ENCODE measurements at places on chromosomes 5 and 9.
A peak's percentile ranks its signal among the peaks of the same experiment; 100 is the strongest.

DNA sequence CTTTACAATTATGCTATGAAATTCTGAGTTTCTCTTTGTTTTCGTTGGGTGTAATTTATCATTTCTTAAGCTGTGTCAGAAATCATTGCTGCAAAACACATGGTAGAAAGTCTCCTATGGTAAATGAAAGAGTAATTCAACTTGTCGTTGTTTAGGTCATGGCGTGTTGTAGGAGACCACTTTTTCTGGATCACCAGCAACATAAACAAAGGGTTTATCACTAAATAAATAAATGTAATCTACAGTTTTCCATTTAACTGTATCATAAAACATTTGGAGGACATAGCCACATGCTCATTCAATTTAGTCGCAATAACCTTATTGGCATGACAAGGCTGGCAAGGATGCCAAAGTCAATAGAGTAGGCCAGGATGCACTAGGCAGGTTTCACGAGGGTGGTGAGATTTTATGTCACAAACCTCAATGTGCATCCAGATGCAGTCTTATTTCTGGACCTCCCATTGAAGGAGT is 154.4 kb upstream of the ERCC6L2 start:
- no peak for DNase-seq

- DNase-seq = peak; percentile 36
Observed at GRCh38 chr9:447230-448025, 232.8 kb downstream of the DOCK8 start.

DNA sequence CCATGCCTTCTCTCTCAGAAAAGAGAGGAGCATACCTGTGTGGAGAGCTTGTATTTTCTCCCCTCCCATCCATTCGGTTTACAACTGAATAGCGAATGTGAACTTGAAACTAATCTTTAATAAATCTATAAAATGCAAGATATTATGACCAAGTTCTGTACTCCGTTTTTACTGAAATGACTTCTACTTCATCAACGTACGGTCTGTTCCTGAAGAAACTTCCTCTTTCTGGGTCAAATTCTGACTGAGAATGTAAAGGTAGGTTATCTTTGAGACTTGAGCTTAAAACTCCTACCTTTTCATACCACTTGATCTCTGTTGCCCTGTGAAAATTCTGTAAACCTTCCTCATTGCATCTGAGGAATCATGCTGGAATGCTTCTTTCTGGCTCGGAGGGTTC is 4.2 kb upstream of the CTNNAL1 start:
- no peak for DNase-seq

DNA sequence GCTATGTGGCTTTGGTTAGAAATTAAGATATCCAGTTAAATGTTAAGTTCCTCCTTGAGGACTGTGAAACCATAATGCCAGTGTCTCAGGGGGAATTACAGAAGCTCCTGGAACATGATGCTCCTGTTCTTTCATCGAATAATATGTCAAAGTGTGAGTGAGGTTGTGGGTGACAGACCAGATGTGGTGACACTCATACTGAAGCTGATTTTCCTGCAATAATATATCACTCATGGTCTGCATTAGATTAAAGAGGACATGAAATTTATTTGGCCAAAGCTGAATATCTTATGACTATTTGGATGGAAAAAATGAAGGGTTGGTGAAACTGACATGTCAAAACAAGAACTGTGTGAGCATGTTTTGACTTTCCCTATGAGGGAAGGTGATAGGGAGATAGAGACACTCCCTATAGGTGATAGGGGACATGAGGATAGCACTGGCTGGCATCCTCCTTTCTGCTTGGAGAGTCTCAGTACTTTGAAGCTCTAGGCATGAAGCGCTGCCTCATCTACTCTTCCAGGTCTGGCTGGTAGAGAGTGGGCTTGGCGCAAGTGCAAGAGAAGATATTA is 173.5 kb downstream of the ARHGEF28 start:
- DNase-seq = no peak

DNA sequence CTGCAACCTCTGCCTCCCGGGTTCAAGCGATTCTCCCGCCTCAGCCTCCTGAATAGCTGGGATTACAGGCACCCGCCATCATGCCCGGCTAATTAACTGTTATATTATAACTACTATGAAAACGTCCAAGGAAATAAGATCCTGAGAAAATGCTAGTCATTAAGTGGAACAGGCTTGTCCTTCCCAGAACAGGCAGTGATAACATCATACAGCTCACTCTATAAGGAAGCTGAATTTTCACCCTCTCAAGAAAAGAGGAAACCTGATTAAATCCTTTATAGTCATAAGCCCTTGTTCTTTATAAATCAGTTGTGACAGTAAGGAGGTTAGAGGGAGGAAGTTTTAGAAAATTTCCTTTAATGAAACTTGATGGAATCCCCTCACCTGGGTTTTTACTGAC is 163.9 kb upstream of the CLINT1 start:
- DNase-seq = no peak

- DNase-seq = no peak
Observed at GRCh38 chr5:15798006-15798405, 298.0 kb downstream of the FBXL7 start.

GRCh38 chr9:35732800-35733541 is 505 bp downstream of the CREB3 start:
- no peak for DNase-seq

GRCh38 chr9:69463497-69464068 is 138.6 kb downstream of the ENTREP1 start:
- no peak for DNase-seq

DNA sequence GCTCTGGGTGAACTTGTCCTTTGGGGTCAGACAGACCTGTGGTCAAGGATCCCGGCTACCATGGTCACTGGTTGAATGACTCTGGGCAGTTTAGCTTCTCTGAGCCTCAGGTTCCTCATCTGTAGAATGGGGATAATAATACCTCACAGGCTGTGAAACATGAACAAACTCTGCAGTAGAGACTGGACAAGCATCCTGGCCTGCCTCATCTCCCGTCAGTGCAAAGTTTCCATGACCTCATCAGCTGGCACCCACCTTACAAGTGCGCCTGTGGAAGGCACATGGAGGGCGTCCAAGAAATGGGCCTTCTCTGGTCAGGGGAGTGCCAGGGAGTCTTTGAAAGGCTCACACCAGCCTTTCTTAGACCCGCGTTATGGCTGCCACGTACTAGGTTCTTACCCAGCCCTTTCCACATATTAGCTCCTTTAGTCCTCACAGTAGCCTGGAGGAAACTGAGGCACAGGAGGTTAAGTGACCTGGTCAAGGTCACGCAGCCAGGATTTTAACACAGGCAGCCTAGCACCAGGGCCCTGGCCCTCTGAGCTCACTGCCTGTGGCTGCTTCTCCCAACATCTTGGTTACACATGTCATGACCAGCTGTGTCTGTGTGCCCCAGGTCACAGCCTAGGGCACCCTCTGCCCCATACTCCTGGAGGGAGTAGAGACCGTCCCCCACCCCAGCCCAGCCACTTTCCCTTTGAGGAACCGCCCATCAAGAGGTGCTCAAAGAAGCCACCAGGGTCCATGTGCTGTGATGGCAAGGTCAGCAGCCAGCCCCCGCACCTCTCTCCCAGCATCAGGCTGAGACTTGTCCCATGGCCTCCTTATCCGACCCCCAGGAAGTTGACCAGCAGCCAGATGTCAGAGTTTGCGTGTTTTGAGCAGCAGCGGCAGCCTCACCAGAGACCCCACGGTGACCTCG is 39.4 kb upstream of the RPL26L1 start:
- DNase-seq = no peak

- DNase-seq = no peak
Observed at GRCh38 chr9:12702160-12702758, 9.1 kb downstream of the TYRP1 start.

- no peak for DNase-seq
Observed at GRCh38 chr5:112643339-112643971, 94.2 kb upstream of the APC start.

DNA sequence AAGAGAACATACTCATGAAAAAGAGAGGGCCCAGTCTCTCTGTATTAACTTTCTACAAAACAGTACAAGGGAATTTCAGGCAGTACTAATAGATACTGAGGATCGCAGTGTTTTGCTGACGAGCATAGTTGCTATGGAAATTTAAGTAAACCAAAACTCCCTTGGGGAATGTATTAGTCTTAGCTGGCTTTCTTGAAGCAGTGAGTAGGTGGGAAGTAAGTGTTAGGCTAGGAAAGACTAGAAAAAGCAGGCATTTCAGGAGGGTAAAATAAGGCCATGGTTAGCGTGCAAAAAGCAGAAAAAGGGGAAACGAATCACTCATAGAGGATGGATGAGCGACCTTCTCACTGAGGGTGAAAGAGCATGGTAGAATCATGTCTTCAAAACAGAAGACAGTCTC is 84.3 kb upstream of the ACTBL2 start:
- DNase-seq = no peak

- no peak for DNase-seq
Observed at GRCh38 chr9:110130791-110131416, 77.1 kb downstream of the C9orf152 start.

DNA sequence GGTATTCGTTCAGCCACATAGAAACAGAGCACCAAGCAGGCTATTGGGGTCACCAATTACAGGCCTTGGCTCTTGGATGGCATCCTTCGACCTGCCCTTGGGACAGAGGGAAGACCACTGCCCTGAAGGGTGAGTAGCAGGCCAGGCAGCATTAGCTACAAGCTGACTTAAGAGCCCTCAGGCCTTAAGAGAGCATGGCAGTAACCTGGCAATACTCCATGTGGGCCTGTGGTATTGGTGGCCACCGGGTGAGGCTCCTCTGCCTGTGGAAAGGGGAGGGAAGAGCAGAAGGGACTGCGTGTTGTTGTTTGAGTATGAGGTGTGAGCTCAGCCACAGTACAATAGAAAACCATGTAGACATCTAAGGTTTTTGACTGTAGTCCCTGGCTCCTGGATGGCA is 170.6 kb downstream of the MCTP1 start:
- DNase-seq = no peak

DNA sequence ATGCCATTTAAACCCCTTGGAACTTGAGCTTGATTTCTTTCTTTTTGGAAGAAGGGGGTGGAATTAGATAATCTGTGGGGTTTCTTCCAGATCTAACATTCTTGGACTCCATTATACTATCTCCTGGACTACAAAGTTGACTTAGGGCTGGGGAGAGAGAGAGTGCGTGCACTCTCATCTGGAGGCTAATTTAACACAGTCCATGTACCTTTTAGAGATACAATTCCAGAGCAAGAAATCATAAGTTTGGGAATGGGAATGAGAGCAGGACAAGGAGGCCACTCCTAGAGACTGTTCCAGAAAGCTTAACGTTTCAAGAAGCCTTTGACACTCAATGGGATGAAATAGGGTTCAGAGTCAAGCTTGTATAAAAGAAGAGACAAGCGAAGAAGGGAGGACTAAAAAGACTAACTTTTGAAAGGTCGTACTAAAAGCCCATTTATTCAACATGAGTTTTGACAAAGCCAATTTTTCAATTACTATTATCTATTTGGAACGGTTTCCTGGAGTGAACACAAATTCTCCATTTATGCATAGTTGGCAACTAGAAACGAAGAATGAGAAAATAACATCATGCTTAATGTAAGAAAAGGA is 83.4 kb downstream of the ACTL7B start:
- no peak for DNase-seq

- no peak for DNase-seq
Observed at GRCh38 chr5:156912869-156913268, 50.2 kb downstream of the TIMD4 start.

GRCh38 chr9:87107072-87107471 is 159.8 kb upstream of the GAS1 start:
- DNase-seq = no peak

- DNase-seq = no peak
Observed at GRCh38 chr5:108548684-108549596, 167.0 kb upstream of the FBXL17 start.

DNA sequence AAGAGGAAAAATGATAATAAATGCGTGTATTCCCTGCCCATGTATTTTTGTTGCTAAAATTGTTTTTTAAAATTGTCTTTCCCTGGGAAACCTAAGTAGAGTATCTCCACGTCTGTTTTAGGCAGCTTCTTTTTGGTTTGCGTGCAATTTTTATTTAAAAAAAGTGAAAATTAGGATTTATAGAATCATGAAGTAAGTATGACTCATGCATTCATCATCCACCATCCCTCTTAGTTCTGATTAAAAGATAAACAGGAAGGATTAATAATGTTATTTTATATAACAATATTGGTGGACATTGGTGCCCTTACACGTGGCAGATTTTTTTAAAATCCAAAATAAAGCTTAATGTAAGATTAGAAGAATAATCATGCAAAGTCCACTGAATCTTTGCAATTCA is 358.7 kb downstream of the MED10 start:
- no peak for DNase-seq

GRCh38 chr9:110975969-110976368 is 62.3 kb downstream of the LPAR1 start:
- no peak for DNase-seq

DNA sequence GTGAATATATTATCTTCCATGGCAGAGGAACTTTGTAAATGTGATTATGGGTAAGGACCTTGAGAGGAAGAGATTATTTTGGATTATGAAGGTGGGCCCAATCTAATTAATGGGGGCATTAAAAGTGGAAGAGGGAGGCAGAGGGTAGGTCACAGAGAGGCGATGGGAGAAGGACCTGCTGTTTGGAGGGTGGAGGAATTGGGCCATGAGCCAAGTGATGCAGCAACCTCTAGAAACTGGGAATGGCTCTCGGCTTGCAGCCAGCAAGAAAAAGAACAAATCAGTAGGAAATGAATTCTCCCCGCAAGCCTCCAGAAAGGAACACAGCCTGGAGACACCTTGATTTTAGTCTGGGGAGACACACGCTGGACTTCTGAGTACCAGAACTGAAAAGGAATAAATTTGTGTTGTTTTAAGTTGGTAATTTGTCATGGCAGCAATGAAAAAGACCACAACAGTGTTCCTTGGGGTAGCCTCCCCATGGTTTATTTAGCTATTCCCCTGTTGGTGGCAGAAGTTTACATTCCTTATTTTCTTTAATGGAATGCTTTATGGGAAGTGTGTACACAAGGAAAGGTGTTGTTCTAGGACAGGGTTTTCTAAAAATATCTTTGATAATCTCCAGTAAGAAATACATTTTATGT is 103.6 kb downstream of the HSPA4 start:
- DNase-seq = no peak

GRCh38 chr5:158499075-158499891 is 600.4 kb downstream of the EBF1 start:
- DNase-seq = no peak
